ENCODE measurements at places on chromosomes 2 and 18.

DNA sequence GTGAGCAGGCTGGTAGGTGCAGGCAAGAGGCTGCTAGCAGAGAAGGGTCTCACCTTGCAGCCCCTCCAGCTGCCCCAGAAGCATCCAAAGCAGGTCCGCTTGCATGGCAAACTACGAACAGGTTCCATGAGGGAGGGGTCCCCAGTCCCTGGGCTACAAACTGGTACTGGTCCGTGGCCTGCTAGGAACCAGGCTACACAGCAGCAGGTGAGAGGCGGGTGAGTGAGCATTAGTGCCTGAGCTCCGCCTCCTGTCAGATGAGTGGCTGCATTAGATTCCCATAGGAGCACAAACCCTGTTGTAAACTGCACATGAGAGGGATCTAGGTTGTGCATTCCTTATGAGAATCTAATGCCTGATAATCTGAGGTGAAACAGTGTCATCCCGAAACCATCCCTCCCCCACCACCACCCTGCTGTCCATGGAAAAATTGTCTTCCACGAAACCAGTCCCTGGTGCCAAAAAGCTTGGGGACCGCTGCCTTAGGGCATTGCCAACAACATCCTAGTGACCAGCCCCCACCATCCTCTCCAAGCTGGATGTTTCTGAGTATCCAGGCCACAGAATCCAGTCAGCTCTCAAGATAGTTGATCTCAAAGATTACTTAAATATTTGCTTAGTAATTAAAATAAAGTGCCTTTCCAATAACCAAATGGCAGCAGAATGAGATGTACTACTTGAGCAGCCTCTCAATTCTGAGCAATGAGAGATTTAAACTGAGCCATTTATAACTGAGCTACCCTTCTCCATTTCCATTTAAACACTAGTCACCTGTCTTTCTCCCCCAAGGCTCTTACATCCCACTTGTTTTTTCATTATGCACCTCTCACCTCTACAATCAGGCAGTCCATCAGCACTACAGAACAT, 32.4 kb downstream of the LRP2 start:
- no peak for DNase-seq

DNA sequence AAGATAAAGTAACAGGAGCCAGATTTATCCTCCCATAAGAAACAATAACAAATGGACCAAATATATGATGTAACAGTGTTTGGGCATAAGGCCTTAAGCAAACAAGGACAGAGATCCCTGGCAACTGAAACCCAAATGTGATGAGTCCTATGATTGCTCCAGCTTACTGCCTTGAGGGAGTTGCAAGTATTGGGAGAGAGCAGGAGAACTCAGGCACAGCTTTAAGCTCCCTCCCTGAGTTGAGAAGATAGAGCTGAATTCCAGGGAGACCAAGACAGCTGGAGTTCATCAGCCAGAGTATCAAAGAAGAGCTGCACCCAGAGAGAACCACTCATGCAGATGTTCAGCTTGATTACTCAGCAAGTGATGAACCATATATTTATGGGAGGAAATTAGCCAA, 814.5 kb upstream of the RAB6C start:
- DNase-seq: no peak

- no peak for DNase-seq
Measured at GRCh38 chr2:210577263-210578071, 21.1 kb downstream of the CPS1 start.

DNA sequence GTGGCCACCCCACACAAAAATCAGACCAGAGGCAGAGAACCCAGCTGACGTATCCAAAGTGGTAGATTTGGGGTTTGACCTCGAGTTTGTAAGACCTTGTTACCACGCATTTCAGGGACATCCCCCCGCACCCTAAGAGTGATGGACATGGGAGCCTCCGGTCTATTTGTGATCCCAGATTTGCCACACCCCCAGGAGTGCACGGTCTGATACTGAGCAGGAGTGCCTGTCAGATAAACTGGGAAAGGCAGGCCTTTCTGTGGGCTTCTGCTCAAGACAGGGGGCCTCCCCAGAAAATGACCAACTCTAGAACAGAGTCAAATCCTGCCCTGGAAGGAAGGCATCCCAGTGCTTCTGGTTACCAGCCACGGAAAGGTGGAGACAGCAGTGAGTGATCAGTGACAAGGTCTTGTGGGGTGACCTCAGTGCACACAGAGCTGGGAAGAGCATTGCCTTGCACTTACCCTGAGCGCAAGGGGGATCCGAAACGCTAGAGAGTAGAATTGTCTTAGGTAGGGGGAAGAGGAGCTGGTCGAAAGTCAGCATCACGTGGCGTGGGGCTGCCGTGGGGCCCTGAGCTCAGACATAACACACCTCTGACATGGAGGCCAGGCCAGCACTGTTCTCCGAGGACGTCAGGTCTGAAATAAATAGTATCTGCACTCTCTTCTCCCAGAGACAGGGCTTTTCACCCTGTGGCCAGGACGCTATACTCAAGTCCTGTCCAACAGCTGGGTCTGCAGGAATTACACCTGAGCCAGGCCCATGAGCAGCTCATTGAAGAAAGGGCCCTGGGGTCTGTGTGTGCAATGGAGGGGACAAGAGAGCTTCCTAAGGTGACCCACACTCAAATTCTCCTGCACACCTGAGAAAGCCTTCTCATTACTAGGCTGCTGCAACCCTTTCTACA, 242.4 kb upstream of the SALL3 start:
- DNase-seq: no peak

GRCh38 chr18:53764086-53764485, 460.4 kb downstream of the MBD2 start:
- DNase-seq: no peak

GRCh38 chr2:172655838-172656573, 79.6 kb upstream of the RAPGEF4 start:
- no peak for DNase-seq

Data from stimulated activated naive CD4-positive, alpha-beta T cell treated with Interleukin-2 at 50 U/mL for 16 hours (primary cell).